Stimulated activated CD8-positive, alpha-beta memory T cell treated with anti-CD3 and anti-CD28 coated beads, Interleukin-4, amount 100 ng/mL, for 4 hours (primary cell): ENCODE measurements at places on chromosomes 1 and 21.

DNA sequence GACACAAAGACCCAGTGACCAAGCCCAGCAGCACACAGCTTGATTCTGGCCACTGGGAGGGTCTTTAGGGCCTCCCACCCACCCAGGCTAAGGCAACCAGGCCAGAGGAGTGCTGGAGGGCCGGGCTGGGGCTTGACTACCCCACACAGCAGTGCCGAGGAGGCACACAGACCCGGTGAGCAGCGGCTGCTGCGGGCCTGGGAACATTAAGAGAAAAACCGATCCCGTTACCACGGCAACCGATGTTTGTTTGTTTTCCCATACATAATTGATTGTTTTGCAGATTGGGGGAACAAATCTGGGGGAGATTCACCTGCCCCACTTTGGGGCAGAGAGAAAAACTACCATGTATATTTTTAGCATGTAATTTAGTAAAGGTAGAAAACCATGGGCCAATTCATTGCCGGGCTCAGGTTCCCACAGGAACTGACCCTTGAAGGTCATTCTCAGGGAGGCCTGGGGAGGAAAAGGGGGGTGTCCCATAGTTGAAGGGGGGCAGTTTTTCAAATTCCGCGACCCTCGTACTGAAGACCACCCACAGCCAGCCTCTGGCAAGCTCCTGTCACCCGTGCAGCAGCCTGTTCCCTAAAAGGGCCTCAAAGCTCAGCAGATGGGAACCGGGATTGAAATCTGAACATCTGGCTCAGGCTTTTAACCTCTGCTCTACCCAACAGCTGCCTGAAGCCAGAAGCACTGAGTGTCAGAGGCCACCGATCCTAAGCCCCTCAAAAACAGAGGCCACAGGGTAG, 35.3 kb downstream of the CHD5 start:
- DNase-seq, result no peak

GRCh38 chr1:29224356-29224837, 6.3 kb downstream of the MECR start:
- DNase-seq, result no peak

- no peak for DNase-seq
Observed at GRCh38 chr1:244207042-244207934, 156.2 kb downstream of the ZBTB18 start.

GRCh38 chr1:240282061-240282830, 190.6 kb downstream of the FMN2 start:
- DNase-seq, result no peak

DNA sequence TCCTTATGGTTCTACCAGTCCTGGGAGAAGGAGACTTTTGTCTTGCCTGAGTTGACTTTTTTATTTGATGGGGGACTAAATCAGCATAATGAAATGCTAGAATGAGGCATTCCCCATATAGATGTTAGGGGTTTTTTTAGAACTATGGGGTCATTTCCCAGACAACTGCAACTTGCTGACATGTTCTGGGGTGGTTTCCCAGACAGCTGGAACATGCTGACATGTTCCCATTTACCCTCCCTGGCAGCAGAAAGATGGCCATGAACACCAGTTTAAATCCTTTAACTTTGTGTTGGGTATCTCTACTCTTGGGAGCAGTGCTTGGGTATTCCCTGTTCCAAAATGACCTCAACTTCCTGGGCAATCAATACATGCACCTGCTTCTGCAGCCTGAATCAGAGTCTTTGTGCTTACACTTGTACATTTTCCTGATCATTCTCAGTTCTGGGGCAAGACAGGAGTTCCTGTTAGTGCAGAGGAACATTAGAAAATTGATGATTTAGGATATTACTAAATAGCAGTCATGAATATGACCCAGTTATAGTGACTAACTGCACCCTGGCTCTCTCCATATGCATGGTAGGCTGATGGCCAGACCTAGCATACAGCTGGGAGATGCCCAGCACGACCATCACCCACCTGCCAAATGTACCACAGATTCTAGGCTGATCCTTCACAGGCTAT, 75.4 kb upstream of the CD5L start:
- DNase-seq, result no peak
